ENCODE measurements at places on chromosomes 2 and 18.

DNA sequence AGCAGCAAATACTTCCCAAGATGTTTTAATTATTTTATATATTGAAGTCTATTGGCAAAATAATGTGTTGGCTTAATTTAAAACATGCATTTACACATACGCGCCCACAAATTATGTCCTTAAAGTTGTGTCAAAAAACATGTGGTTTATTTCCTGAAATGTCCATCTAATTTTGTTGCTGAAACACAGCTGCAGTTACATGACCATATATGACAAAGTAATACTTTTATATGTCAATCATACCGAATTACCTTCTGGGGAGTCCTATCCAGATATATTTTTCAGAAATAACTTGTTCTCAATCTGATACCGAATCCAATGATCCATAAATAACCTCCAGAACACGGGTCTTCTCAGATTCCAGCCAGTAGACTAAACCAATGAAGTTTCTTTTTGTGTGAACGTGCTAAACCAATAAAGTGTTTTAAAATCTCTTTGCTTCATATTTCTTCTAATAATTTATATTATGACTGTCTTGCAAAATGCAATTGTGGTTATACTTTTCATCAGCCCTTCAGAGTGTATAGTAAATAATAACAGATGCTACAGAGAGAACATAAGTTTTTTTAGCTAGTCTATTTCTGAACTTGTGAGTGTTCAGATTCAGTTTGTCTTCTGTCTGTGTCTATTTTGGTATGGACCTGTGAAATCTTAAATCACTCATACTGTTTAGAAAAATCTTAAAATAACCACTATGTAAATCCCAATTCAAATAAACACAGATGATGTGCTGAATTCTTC lies 2.4 kb downstream of the SCG2 start:
- DNase-seq = no peak

GRCh38 chr18:34723143-34723542 lies 13.0 kb downstream of the DTNA start:
- DNase-seq = no peak

GRCh38 chr2:71277536-71278103 lies 50.7 kb upstream of the PAIP2B start:
- DNase-seq = no peak

- no peak for DNase-seq
Measured at GRCh38 chr2:71778514-71778913, 325.2 kb downstream of the DYSF start.

GRCh38 chr2:54512663-54513362 lies 56.7 kb downstream of the SPTBN1 start:
- no peak for DNase-seq

DNA sequence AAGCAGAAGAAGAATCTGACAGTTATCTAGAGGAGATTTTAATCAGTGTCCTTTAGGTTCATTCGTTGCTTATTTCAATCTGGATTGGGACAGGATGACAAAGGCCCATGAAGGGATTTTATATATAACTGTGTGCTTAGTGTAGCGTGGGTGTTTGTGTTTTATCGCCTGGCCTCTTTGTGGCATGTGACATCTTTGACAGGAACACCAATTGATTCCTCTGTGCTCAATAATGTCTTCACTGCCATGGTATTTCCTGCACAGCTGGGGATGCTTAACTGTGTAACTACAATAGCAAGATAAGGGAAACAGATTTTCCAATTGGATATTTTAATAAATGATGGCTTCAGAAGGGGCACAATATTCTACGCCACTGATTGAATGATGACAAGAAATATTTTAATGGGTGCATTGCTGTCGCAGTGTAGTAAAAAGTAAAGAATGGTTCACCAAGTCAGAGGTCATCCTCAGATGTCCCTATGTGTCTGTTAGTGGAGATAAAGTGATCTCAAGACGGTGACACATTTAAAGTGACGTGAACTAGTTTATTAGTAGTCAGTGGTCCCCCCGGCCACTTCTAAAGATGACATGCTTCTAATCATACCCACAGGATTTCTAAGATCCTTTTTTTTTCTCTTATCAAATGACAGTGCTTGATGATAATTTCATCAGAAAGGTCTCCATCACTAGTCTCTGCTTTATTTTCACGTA lies 160.4 kb downstream of the AGAP1 start:
- DNase-seq = no peak

- DNase-seq = no peak
Measured at GRCh38 chr2:130355172-130355577, 681 bp upstream of the PTPN18 start.

DNA sequence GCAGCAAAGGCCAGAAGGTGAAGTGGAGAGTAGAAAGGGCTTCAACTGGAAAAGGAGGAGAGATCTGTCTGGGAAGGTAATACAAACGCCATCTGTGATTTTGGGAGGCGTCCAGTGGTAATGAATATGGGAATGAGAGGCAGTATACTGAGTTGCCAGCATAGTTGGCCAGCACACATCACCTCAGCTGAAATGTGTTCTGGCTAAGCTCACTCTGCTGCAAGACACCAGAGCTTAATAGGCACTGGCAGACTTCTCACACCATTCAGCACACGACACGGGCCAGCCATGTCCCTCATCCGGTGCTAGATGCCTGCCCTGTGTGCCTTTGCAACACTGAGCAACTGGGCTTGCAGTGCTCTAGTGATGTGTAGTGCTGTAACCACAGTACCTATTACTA lies 277.1 kb downstream of the PIEZO2 start:
- DNase-seq = no peak

- DNase-seq = no peak
Measured at GRCh38 chr2:160114020-160114419, 51.6 kb upstream of the PLA2R1 start.

DNA sequence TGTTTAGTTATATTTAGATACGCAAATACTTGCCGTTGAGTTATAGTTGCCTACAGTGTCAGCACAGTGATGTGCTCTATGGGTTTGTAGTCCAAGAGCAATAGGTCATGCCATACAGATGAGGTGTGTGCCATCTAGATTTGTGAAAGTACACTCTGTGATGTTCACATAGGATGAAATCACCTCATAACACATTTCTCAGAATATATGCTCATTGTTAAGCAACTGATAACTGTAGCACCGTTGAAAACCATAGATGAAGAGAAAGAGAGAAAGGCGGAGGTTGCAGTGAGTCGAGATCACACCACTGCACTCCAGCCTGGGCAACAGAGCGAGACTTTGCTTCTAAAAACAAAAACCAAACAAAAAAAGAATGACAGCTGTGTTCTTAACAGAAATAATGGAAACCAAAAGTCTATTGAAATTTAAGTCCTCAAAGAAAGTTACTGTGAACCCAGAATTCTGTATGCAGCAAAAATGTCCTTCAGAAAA lies 9.5 kb downstream of the DGKD start:
- no peak for DNase-seq

- DNase-seq = no peak
Measured at GRCh38 chr2:12399240-12399639, 317.5 kb upstream of the TRIB2 start.

DNA sequence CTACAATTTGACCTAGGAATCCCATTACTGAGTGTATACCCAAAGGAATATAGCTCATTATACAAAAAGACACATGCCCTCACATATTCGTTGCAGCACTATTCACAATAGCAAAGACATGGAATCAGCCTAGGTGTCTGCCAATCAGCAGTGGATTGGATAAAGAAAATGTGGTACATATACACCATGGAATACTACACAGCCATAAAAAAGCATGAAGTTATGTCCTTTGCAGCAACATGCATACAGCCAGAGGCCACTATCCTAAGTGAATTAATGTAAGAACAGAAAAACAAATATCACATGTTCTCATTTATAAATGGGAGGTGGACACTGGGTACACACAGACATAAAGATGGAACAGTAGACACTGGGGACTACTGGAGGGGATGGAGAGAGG lies 54.0 kb downstream of the GREB1L start:
- no peak for DNase-seq

GRCh38 chr2:23554054-23554697 lies 169.2 kb downstream of the KLHL29 start:
- DNase-seq = no peak

- no peak for DNase-seq
Measured at GRCh38 chr2:46645681-46646162, 166.4 kb downstream of the TMEM247 start.

Measured in stimulated activated CD4-positive, alpha-beta T cell treated with anti-CD3 and anti-CD28 coated beads, Interleukin-1b, Interleukin-23, amount 100 ng/mL, for 1 hour (primary cell).